K562 (cell line): ENCODE measurements at places on chromosomes 16 and 17.

DNA sequence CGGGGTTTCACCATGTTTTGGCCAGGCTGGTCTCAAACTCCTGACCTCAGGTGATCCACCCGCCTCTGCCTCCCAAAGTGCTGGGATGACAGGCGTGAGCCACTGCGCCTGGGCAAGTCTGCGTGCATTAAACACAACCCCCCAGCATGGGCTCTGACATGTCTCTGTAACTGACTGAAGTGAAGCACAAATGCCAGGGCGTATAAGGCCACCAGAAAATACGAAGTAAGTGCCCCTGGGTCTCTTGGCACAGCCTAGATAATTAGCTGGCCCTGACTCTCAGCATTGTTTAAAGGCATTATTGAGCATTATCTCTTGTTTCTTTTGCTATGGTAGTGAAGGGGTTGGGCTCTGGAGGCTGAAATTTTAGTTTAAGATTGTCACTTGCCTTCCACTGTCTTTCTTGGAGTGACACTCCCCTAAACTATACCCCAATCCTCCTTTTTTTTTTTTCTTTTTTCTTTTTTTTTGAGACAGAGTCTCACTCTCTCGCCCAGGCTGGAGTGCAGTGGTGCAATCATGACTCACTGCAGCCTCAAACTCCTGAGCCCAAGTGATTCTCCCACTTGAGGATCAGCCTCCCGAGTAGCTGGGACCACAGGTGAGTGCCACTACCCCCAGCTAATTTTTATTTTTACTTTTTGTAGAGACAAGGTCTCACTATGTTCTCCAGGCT, 8.2 kb upstream of the SEC14L1 start:
- DNase-seq, result no peak

- DNase-seq, result no peak
These were observed 13.6 kb upstream of the DOC2B start for GRCh38 chr17:194828-195602.

DNA sequence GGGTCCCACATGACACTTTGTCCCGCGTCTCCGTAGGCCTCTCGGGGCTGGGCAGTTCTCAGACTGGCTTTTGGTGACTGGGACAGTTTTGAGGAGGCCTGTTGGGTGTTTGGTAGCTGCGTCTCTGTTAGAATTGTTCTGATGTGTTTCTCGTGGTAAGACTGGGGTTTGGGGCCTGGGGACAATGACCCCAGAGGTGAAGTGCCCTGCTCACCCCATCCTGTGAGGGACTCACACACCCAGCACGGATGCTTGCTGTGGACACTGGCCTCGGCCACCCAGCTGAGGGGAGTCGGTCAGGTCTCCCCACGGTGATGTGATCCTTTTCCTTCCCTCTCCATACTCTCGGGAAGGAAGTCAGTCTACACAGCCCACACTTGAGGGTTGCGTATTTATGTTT, 50.3 kb downstream of the METRNL start:
- no peak for DNase-seq

- DNase-seq, result no peak
These were observed 2.3 kb upstream of the P2RX1 start for GRCh38 chr17:3918372-3919122.

DNA sequence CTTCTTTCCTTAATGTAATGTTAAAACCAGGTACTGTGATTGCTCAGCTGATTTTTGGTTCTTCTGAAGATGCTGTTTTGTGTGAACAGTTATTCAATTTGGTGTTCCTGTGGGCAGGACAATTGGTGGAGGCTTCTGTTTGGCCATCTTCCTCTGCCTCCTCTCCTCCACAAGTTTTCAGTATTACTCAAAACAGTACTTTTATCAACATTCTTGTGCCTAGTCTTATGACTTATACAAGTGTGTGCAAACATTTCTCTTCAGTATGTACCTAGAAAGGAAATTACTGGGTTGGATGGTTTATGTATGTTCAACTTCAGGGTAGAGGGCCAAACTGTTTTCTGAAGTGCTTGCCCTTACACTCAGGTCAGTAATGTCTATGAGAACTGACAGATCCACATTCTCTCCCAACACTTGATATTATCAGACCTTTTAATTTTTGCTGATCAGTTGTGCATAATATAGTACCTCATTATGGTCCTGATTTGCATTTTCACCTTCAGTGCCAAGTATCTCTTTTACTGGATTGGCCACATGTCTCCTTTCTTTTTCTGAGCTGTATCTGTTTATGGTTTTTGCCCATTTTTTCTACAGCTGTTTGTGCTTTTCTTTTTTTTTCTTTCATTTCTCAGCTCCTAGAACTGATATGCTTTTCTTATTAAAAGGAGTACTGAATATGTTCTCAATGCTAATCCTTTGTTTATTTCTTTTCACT, 50.9 kb downstream of the ERCC4 start:
- no peak for DNase-seq
